ENCODE measurements at places on chromosomes 7 and 10. TPM values are rescaled to one million over a fixed set of nuclear protein-coding genes. Genes with fewer than 3 reads are reported as not detected.
A peak's percentile ranks its signal among the peaks of the same experiment; 100 is the strongest.

Gene TET1
- total RNA-seq, result 1.5 TPM

Gene POM121
- 46.8 TPM for total RNA-seq

Gene FAM25G
- total RNA-seq, result not detected

Gene FBXL15
- 10.7 TPM for total RNA-seq

Gene HMX2
- not detected for total RNA-seq

Gene PAX2
- total RNA-seq, result not detected

Gene PLEKHS1
- not detected for total RNA-seq

DNA sequence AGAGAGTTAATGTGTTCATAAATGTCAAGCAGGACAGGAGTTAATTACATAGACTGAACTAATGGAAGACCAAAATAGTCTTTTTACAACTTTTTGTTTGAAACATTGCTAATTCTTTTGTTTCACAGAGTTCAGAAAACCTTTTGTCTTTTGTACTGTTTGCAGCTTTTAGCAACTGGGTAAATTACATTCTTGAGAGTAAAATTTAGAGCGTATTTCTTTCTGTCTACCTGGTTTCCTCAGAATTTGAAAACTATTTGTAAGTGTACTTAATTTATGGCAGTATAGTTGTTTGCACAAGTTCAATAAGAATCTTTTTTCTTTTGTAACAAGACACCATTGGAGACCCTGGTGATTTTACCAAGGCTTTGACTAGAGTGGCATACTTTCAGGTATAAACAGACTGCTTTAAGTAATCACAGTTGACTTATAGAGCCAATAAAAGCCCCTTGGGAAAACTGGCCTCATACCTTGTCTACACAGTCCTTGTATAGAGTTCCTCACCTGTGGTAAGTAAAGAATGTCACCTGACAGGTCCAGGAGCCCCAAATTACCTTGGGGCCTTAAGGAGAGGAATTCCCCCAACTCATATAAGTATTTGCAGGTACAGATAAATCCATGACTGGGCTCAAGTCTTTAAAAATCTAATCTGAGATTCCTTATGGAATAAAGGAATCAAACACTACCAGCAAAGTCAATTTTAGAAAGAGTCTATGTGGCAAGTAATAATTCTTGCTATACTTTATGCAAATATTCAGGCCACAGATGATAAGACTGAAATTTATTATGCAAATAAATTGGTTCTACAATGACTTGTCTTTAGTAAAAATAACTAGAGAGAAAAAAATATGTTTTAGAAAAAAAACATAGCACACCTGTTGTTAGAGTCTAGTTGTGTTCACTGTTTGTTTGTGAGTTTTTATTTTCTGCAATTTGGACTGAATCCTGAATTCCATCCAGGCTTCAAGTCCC, 23.6 kb upstream of the CREB3L2 start:
- no peaks in the 10 kb centered on the region for H3K4me1 ChIP-seq
- H3K27me3 ChIP-seq, result no peaks in the 10 kb centered on the region
- H3K27ac ChIP-seq, result no peak overlapping the region
- H3K4me3 ChIP-seq, result no peak overlapping the region

DNA sequence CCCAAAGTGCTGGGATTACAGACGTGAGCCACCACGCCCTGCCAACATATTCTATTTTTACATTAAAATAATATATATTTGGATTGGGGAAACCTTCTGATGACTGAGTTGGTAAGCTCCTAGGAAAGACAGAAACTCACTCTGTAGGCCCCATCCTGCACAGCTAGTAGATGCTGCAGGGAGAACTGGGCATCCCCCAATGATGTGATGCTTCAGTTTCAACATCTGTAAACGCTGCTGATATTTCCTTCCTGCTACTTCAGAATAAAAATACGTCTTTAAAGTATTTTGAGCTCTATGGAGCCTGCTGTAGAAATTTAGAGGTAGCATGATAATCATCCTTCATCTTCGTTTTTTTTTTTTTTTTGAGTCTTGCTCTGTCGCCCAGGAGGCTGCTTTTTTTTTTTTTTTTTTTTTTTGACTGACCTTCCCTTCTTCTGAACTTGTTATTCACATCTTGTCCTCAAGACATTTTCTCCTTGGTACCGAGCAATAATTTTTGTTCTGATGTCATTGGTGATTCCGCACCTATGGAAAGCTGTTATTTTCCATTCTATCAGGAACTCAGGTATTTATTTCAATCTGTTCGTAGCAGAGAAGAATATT, 21.8 kb upstream of the INPP5F start:
- H3K27ac ChIP-seq, result no peak overlapping the region
- peaks cover 6% of the 10 kb centered on the region for H3K4me1 ChIP-seq
- DNase-seq, result no peak
- H3K36me3 ChIP-seq, result no peaks in the 10 kb centered on the region
- H3K27me3 ChIP-seq, result peaks cover 2% of the 10 kb centered on the region

DNA sequence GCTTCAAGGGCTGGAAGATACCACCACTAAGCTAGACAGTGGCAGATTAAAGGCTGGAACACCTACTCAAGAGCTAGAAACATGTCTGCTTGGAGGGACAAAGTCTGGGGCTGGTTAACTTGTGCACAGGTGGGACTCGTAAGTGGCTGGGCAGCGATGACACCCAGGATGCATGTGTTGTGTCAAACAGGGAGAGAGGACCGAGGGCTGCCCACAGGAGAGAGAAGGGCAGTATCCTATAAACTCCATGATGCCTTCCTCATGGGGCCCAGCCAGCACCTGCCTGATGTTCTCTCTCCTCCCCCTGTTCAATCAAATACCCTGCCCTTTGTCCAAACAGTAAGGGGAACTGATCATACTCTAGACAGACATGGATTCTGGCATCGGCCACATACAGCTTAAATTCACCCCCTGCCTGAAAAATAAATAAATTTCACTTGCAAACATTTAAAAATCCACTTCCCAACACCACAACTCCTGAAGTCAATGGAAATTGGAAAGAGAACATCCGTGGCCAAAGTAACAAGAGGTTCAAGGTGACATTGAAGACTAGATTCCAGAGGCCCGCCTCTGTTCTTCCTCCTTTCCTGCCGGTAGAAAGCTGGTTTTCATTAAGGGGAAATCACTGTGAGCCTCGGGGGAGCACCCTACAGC, 50.6 kb downstream of the CHST15 start:
- H3K27me3 ChIP-seq, result peaks cover 2% of the 10 kb centered on the region
- H3K4me1 ChIP-seq, result peaks cover 4% of the 10 kb centered on the region
- no peak overlapping the region for H3K27ac ChIP-seq
- no peak overlapping the region for H3K4me3 ChIP-seq

DNA sequence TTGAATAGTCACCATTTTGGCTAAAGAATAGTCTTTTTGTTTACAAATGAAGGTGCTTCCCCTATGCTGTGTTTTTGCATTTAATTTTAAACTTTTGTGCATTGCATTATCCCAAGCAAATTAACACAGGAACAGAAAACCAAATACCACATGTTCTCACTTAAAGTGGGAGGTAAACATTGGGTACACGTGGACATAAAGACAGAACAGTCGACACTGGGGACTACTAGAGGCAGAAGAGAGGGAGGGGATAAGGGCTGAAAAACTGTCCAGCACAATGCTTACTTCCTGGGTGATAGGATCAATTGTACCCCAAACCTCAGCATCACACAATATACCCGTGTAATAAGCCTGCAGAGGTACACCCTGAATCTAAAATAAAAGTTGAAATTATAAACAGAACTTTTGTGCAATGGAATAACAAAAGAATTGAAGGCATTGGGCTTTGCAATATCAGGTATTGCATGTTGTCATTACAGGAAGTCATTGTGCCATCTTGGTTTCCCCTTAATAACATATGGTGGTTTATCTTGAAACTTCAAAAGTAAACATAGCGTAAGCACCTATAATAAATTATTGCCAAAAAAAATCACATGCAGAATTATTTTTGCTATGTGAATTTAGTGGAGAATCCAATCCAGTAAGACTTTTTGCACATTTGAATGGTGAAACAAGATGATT, 16.1 kb downstream of the ADD3 start:
- H3K4me3 ChIP-seq, result no peak overlapping the region
- no peak for DNase-seq
- H3K27ac ChIP-seq, result no peak overlapping the region
- H3K4me1 ChIP-seq, result no peaks in the 10 kb centered on the region
- no peaks in the 10 kb centered on the region for H3K36me3 ChIP-seq

GRCh38 chr7:77631820-77632219, 64.4 kb upstream of the RSBN1L start:
- peaks cover 11% of the 10 kb centered on the region for H3K36me3 ChIP-seq
- no peak for DNase-seq
- H3K4me1 ChIP-seq, result no peaks in the 10 kb centered on the region
- H3K4me3 ChIP-seq, result no peak overlapping the region
- H3K27me3 ChIP-seq, result no peaks in the 10 kb centered on the region

GRCh38 chr7:54802841-54803240, 43.8 kb upstream of the SEC61G start:
- peaks cover 18% of the 10 kb centered on the region for H3K27me3 ChIP-seq
- H3K36me3 ChIP-seq, result no peaks in the 10 kb centered on the region
- no peak overlapping the region for H3K27ac ChIP-seq

DNA sequence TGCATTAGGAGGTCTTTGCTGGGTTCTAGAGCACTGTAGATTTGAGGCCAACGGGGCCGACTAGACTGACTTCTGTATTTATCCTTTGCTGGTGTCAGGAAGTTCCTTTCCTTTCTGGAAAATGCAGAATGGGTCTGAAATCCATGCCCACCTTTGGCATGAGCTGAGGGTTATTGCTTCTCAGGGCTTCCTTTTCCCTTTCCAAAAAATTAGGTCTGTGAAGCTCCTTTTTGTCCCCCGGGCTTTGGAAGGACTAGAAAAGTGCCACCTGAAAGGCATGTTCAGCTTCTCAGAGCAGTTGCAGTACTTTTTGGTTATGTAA, 675 bp downstream of the IL6 start:
- no peak for DNase-seq
- peaks cover 5% of the 10 kb centered on the region for H3K36me3 ChIP-seq
- H3K4me1 ChIP-seq, result peaks cover 49% of the 10 kb centered on the region
- H3K27me3 ChIP-seq, result no peaks in the 10 kb centered on the region

DNA sequence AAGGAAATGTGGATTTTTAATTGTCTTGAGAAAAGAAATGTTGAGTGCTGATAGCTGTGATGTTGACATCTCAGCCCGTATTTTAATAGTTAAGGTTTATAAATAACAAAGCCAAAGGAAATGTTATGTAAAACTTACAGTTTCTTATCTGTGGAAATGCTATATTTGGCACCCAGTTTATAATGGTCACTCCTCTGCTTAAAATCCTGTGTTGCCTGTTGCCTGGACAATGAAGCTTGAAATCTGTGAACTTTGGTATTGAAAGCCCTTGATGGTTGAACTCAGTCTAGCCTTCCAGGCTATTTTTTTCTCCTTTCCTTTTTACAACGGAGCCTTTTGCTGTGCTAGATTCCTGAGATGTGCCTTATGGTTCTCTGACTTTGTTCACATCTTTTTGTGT, 46.5 kb downstream of the MCU start:
- H3K36me3 ChIP-seq, result no peaks in the 10 kb centered on the region
- H3K4me3 ChIP-seq, result no peak overlapping the region
- DNase-seq, result peak; percentile 92
- H3K27ac ChIP-seq, result no peak overlapping the region

- H3K27ac ChIP-seq, result no peak overlapping the region
- DNase-seq, result no peak
- no peak overlapping the region for H3K4me3 ChIP-seq
- H3K27me3 ChIP-seq, result no peaks in the 10 kb centered on the region
These were observed 64.7 kb downstream of the MACC1 start for GRCh38 chr7:20152511-20152910.

DNA sequence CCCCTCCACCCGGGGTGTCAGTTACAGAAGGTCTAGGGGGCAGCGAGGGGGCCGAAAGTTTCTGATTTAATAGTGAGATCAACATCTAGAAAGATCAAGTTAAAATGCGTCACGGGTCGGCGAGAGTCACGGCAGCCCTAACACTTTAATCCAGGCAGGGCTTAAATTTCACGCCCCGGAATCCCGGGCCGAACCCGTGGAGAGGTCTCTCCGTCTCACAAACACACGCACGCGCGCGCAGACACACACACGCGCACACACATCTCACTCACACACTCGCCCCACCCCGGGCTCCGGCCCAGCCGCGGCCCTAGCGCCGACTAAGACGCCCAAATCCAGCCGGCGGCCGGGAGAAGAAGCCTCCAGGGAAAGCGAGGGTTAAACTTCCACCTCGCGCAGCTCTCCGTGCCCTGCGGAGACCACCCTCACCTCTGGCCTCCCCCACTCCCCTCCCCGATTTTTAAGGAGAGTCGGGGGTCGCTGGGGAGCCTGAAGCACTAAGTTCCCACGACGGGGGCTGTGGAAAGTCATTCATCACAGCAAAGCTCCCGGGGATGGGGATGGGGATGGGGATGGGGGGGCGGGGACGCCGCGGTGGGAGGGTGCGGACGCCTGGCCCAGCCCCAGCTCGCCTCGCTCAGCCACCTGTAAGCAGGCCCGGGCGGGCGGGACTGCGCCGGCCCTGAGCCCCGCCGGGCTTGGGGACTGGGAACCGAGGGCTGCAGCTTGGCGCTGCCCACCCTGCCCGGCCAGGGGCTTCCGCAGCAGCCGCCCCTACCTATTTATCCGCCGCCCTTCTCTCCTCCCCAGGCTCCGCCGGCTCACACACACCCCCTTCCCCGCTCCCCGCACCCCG, 1.6 kb downstream of the PDGFA start:
- peak overlapping the region; percentile 50 for H3K27ac ChIP-seq
- peaks cover 38% of the 10 kb centered on the region for H3K4me1 ChIP-seq
- DNase-seq, result peak; percentile 46
- H3K36me3 ChIP-seq, result no peaks in the 10 kb centered on the region

DNA sequence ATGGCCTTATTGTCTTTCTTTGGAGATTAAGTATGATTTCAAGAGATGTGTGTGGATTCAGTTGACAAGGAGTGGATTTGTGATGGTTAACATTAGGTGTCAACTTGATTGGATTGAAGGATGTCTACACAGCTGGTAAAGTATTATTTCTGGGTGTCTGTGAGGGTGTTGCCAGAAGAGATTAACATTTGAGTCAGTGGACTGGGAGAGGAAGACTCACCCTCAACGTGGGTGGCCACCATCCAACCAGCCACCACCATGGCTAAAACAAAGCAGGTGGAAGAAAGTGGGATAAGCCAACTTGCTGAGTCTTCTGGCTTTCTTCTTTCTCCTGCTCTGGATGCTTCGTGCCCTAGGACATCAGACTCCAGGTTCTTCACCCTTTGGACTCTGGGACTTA, 76.1 kb downstream of the GPR37 start:
- no peak overlapping the region for H3K27ac ChIP-seq
- no peaks in the 10 kb centered on the region for H3K4me1 ChIP-seq
- no peaks in the 10 kb centered on the region for H3K36me3 ChIP-seq
- H3K4me3 ChIP-seq, result no peak overlapping the region
- no peaks in the 10 kb centered on the region for H3K27me3 ChIP-seq
- DNase-seq, result no peak

GRCh38 chr7:30771880-30772425, 736 bp downstream of the MINDY4 start:
- H3K36me3 ChIP-seq, result no peaks in the 10 kb centered on the region
- peak overlapping the region; percentile 25 for H3K27ac ChIP-seq
- no peaks in the 10 kb centered on the region for H3K27me3 ChIP-seq
- H3K4me3 ChIP-seq, result peak overlapping the region; percentile 63
- peak; percentile 34 for DNase-seq

GRCh38 chr7:26046150-26046549, 105.8 kb upstream of the NFE2L3 start:
- no peak for DNase-seq
- H3K4me3 ChIP-seq, result no peak overlapping the region
- no peak overlapping the region for H3K27ac ChIP-seq
- no peaks in the 10 kb centered on the region for H3K4me1 ChIP-seq
- peaks cover 3% of the 10 kb centered on the region for H3K27me3 ChIP-seq
- no peaks in the 10 kb centered on the region for H3K36me3 ChIP-seq
